ENCODE measurements at places on chromosomes 7 and 10.

- DNase-seq, result no peak
Observed at GRCh38 chr10:15678851-15679250, 40.9 kb downstream of the ITGA8 start.

GRCh38 chr10:23630376-23630775 lies 191.5 kb downstream of the OTUD1 start:
- no peak for DNase-seq

DNA sequence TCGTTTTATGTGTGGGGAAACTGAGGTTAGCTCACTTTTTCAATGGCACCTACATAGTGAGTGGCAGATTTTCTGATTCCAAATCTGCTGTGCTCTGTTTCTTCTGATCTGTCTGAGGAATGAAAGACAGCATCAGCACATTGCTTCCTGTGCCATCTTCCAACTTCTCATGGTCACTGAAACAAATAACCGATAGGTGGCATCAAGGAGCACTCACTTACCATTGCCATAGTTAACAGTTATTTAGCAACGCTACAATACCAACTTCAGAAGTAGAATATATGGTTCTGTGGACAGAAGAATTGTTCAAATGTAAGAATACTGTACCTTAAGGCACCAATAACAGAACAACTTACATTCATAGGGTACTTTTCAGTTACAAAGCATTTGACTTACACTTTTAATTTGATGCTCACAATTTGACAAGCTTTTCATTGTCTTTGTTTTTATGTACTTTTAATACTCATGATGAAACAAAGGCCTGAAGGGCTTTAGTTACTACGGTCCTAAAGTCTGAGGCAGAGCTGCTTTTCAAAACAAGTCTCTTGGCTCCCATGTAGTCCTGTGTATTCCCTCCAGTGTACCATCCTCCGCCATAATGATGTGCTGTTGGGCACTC lies 228.9 kb upstream of the TCF7L2 start:
- DNase-seq, result peak; percentile 62

DNA sequence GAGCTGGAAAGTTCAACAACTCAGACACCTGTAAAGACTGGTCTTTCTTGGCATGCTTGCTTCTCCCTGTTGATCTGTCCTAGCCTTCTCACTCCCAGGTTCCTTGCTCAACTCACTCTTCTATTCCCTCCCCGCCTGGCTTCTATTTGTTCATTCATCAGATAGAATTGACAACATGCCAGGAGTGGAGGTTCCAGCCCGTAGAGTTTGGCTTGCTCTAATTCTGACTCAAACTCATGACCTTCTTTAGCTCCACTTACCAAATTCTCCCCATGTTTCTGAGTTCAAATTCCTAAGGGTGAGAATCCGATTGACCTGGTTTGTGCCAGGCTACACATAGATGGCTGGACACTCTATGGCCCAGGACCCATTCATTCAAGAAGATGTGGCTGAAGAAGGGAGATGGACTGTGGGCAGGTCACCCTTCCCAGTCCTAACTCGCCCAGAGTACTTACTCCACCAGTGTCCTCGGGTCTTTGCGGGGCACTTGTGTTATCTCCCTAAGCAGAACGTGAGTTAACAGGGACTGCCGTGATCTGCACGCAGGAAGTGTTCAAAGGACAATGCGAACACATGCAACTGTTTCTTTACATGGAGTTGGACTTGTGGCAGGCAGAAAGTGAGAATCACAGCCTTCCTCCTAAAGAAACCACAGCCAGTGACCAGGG lies 4.0 kb upstream of the TMEM236 start:
- DNase-seq, result no peak

DNA sequence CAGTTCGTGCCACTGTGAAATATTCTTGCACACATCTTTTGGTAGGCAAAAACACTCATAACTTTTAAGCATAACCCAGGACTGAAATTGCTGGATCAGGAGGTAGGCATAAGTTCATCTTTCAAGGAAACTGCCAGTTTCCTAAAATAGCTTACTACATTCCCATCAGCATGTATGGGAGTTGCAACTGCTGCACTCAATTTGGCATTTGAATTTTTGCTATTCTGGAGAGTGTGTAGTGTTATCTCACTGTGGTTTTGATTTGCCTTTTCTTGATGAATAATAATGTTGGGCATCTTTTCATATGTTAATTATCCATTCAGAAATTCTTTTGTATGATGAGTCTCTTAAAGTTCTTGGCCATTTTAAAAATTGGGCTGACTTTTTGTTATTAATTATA lies 95.2 kb downstream of the ORC5 start:
- DNase-seq, result no peak

- no peak for DNase-seq
Observed at GRCh38 chr10:94150541-94151184, 156.9 kb downstream of the PLCE1 start.

GRCh38 chr10:119242186-119242585 lies 34.8 kb downstream of the GRK5 start:
- no peak for DNase-seq
